ENCODE measurements at places on chromosomes 2 and 18.

DNA sequence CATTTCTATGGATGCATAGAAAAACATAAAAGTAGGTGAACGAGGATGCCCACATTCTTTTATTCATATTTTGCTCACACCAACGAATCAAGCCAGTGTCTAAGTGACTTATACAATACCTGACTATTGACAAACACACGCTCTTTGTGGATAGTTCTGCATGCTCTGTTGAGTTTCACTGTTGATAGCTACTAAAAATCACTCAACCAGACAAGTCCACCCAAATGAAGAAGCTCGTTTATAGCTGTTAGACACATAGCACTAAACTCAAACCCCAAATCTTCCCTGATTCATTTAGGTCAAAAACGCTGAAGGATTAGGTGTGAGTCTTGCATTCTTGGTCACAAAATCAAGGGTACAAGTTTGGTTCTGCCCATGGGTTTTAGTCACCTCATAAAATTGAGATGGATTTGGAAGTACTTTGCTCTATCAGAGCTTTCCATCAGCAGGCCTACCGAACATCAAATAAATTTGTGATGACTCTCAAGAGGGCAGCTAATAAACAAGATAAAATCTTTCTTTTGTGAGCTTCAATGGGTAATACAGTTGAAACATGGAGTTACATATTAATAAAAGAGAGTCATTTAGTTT, 92.7 kb upstream of the ETAA1 start:
- no peak for DNase-seq

- no peak for DNase-seq
Observed at GRCh38 chr2:7878786-7879482, 802.9 kb upstream of the ID2 start.

DNA sequence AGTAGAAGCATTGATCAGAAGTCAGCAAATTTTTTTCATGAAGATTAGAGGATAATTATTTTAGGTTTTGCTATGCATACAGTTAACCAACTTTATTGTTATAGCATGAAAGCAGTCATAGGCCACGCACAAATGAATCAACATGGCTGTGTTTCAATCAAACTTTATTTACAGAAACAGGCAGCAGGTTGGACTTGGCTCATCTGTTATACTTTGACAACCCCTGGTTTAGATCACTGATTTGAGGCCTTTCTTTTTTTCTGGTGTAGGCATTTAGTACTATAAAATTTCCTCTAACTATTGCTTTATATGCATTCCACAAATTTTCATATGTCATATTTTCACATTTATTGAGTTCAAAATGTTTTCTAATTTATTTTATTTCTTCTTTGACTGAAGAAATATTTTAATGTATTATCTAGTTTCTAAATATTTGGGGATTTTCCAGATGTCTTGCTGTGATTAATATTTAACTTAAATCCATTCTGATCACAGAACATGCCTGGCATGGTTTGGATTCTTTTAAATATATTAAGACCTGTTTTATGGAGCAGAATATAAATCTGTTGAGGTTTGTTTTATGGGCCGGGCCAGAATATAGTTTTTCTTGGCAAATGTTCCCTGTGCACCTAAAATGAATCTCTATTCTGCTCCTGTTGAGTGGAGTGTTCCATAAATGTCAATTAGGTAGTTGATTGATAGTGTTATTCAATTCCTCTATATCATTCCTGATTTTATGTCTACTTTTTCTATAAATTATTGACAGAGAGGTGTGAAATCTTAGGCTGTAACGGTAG, 116.3 kb upstream of the KLHL29 start:
- no peak for DNase-seq

DNA sequence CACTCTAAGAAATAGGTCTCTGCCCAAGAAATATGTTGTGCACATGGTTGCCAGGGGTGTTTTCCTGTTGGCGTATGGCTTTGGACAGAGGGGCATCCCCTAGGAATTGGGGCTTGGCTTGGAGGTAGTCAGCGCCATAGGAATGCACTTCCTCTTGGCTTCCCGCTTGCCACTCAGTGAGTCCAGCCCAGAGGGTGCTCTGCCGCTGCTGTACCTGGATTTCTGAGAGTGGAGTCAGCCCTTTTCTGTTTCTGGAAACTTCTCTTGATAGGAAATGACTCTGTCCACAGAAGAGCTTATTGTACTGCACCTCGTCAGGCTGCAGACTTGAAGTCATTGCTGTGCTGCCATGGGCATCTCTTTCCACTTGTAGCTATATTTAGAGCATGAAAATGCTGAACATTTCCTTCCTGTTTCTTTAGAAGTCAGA, 116.7 kb upstream of the MGAT5 start:
- no peak for DNase-seq

DNA sequence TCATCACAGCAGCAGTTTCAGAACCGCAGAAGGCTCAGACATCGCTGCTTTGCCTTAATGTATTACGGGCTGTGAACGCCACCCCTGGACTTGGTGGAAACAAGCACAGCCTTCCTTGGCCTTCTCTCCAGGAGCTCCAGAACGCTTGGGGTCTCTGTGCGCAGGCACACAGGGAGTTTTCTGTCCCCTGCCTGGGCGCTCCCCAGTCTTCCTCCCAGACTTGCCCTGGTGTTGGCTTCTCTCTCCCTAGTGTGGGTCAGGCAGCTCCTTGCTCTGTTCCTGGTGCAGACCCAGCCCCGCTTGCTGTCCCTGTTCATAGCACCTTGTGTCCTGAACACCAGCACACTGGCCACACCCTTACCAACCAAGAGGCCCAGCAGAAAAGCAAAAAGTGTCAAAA, 103.6 kb downstream of the FAM210A start:
- no peak for DNase-seq

GRCh38 chr2:32523686-32524085, 104.2 kb upstream of the TTC27 start:
- no peak for DNase-seq

- no peak for DNase-seq
Observed at GRCh38 chr18:55289048-55289447, 298.9 kb downstream of the TCF4 start.

DNA sequence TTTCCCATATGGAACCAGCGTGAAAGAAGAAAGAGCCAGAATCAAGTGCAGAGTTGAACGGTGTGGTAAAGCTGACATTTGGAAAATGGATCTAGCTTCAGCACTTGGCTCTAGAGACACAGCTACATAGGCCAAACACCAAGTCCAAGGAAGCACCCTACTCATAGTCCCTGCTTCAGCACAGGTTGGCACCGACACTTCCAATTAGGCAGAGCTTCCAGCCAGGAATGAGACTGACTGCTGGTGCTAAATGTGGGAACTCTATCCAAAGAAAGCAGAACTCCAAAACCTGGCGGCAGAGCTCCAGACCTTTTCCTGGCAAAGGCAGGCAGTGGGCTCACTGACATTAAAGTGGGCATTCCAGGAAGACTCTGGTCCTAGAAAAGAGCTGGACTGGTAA, 125.4 kb upstream of the CTNNA2 start:
- no peak for DNase-seq

DNA sequence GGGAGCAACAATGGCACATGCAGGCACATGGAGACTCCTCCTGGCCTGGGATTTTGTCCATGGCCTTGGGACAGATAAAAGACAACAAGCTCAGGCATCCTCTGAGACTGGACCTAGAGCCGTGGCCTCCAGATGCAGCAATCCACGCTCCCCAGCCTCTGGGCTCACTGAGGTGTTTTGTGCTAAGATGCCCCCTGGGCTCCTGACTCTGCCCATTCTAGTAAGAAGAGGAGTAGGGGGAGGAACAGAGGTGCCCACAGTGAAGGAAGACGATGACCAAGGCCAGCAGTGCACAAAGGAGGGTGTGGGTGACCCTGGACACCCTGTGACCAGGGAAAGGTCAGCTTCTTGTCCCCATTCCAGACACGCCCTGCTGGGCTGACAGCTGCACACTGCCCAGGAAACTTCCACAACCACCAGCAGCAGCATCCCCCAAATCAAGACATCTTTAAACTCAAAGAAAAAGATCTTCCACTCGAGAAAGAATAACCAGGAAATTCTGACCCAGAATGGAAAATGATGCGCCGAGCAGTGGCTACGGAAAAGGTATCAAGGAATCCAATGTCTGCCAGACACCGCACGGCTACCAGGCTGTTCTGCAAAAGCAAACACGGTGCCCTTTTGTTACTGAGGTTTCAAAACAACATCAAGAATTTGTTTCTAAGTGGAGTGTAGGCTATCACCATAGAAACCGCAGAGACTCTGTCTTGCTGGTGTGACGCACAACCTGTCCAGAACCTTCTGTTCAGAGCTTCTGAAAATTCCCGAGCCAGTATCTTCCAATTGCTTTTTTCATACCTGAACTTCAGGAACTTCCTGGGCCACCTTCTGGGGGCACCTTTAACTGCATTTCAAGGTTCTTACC, 65.5 kb downstream of the ZNF516 start:
- DNase-seq = no peak

DNA sequence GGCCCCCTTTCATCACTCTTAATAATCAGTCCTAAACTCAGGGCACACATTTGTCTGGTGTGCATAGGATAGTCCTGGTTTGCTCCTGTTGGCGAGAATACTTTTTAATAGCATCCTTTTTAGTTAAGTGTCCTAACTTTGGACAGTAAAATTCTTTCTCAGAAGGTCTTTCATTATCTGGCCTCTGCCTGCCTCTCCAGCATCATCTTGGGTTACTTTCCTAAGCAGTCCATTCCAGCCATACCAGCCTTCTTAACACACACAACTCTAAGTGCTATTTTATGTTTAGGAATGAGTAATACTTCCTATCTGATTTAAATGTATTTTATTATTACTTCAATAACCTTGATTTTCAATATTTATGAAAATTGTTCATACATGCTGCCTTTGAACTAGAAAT, 151.0 kb downstream of the ACOXL start:
- DNase-seq = no peak

- DNase-seq = peak; percentile 34
Observed at GRCh38 chr2:204072443-204073324, 136.1 kb downstream of the ICOS start.

DNA sequence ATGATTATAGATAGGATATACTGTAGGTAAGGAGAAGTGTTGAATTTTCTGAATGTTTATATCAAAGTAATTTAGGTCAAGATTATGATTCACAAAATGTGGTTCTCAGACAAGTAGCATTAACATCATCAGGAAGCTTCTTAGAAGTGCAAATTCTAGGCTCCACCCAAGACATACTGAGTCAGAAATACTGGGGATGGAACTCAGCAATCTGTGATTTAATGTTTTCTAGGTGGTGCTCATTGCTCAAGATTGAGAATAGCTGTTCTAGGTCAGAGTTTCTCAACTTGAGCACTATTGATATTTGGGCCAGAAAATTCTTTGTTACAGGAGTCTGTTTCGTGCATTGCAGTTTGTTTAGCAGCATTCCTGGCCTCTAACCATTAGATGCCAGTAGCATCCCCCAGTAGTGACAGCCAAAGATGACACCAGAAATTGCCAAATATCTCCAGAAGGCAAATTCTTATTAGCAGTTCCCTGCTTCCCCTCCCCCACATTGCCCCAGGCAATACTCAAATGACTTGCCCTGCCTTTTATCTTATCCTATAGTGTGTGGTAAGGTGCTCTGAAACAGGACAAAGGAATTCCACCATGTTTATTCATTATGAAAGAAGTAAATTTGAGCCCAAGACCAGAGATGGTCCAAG, 1001.2 kb downstream of the DPP10 start:
- no peak for DNase-seq

GRCh38 chr2:8794923-8795825, 42.2 kb downstream of the KIDINS220 start:
- DNase-seq = no peak

GRCh38 chr2:71563872-71564271, 110.5 kb downstream of the DYSF start:
- no peak for DNase-seq

GRCh38 chr2:196335221-196335634, 163.8 kb upstream of the STK17B start:
- no peak for DNase-seq

GRCh38 chr2:120933693-120934573, 198.3 kb downstream of the GLI2 start:
- no peak for DNase-seq

DNA sequence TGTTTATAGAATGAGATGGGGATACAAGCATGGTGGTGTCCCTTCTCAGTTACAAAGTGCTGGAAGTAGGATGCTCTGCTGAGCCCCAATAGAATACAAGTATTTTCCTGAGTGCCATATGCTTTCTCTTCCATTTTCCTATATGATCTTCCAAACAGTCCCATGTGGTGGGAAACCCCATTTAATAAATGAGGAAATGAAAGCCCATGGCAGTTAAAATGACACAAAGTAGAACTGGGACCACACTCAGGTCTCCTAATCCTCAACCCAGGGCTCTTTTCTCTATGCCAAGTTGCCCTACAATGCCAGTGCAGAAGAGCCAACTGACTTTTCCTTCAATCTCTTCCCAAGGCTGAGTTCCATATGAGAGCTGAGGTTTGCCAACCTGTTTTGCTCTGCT, 210.2 kb upstream of the FBXO11 start:
- no peak for DNase-seq

- no peak for DNase-seq
Observed at GRCh38 chr2:191018643-191019119, 4.7 kb upstream of the STAT1 start.

DNA sequence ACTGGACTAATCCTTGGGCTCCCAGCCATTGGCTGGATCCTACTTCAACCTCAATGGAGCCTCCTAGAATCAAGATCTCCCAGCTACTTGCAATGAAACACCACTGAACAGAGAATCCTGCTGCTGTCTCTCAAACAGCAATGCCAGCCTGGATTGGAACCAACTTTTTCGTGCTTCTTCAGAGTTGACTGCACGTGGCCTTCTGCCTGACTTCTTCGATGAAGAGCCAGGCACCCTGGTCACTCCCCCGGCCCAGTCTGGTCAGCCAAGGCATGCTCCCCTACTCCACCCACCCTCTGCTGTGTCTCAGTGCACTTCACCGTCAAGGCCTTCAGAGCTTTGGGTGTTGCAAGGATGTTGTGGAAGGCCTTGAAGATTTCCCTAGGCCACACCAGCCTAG, 148.7 kb downstream of the CLIP4 start:
- no peak for DNase-seq

Measured in effector CD4-positive, alpha-beta T cell (primary cell).